ENCODE measurements at places on chromosomes 6 and 20.

GRCh38 chr6:152636609-152637295, 410 bp downstream of the SYNE1 start:
- DNase-seq: no peak

DNA sequence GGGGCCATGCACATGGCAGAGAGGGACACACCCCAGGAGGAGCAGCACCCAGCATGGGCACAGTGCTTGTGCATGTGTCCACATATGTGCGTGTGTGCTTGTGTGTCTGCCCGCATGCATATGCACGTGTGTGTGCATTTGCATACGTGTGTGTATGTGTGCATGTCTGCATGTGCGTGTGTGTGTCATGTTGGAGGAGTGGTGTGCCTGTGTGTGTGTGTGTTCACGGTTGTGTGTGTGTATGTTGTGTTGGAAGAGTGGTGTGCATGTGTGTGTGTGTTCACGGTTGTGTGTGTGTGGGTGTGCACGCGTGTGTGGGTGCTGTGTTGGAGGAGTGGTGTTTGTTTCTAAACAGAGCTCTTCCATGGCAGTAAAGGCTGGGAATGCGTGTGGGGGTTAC, 50.7 kb upstream of the SLCO4A1 start:
- DNase-seq: no peak

DNA sequence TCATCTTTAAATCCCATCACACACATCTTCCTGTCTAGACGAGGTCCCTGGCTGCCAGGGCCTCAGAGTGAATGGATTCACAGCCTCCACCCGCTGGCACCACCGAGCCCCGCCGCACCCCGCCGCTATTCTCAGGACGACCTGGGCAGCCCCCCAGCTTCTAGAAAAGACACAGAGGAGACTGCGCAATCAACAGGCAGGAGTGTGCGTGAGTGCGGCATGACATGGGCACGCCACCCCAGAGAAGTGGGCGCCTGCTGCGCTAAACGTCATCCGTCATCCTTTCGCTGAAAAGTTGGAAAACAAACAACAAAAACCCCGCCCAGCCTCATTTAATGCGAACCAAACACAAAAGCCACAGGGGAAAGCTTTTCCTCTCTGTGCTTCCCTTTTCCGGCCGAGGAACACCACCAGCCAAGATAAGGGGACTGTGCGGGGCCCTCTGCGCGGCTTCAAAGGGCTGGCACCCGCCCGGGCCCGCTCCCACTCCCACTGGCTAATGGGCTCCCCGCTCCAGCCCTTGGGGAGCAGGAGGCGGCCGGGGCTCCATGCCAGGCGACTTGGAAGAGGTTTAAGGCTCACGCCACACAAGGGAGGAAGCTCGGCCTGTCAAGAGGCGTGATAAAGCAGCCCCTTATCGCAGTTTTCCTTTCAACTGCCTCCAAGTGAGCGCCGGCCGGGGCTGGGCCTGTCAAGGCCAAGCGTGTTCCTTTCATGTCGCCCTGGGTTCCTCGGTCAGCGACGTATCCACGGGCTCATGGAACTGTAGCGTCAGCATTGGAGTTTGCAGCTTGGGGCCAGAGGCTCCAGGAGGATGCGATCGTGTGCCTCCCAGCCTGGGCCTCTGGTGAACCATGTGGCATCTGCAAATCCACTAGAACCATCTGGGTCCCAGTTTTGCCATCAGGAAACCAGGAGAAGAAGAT, 50.1 kb downstream of the NFATC2 start:
- peak; percentile 20 for DNase-seq

GRCh38 chr20:58523072-58523970, 8.1 kb upstream of the APCDD1L start:
- no peak for DNase-seq

- DNase-seq: peak; percentile 53
Measured at GRCh38 chr6:13573669-13574110, 711 bp upstream of the SIRT5 start.

GRCh38 chr20:11672959-11673358, 244.7 kb upstream of the BTBD3 start:
- DNase-seq: peak; percentile 56

DNA sequence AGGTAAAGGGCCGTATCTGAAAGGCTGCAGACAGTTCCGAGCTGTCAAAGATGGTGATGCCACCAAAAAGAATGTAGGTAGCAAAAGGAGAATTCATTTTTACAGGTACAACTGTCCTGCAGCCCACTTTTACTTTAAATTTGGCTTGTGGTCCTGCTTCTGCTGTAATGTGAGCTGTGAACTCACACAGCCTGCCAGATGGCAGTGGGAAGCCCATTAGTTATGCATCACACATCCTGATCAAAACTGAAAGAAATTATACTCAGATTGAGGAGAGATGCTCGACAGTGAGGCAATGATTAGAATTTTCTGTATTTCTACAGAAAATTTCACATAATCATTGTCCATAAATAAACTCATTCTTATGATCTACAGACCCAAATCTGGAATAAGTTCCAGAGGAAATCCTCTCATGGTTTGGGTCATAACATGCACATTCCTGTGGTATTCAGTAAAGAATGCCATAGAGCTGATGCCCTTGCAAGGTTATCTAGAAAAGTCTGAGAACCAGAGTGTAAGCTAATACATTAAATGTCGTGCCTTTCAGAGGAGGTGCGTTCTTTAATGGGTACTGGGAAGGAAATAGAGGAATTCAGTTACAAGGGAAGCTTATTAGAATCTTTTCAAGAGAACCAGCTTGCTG, 23.9 kb upstream of the E2F3 start:
- DNase-seq: no peak

- DNase-seq: no peak
Measured at GRCh38 chr6:80245043-80245442, 138.6 kb downstream of the BCKDHB start.

DNA sequence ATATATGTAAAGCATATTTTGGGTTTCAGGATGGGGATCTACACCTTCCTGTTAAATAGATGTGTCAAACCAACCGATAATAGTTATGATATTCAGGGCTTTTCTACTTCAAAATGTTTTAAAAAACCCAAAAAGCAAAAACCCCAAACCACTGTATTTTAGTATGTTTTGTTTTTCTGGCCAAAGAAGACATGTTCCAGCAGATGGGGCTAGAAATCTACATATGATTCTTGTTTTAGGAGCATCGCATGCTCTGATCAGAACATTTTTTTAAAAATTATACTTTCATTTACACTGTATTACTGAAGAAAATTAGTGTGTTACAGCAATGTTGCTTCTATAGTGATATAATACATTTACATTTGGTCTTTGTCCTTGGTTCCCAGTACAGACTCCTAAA, 11.0 kb downstream of the RMND1 start:
- DNase-seq: peak; percentile 45

DNA sequence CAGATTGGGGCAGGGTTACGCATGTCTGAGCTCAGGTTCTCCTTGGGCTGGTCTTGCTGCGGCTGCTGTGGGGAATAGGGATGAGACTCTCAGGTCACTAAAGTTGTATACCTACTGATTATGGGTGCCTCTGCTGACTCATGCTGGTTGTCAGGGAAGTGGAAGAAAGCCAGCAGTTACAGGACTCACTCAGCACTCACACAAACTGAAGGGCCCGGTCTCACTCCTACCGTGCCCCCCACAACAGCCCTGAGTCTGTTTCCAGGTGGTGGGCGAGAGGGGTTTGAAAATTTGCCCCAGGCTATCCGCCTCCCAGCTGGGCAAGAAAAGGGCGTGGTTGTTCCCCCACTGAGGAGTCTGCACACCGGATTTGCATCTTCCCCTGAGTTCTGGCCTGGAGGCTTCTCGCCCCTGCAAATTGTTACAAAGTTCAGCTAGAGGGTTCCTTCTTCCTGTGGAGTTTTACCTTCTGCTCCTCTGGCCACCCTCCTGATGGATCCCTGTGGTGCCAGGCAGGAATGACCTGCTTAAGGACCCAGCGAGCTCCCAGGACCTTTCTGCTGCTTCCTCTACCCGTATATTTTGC, 659.2 kb downstream of the HDGFL1 start:
- no peak for DNase-seq

DNA sequence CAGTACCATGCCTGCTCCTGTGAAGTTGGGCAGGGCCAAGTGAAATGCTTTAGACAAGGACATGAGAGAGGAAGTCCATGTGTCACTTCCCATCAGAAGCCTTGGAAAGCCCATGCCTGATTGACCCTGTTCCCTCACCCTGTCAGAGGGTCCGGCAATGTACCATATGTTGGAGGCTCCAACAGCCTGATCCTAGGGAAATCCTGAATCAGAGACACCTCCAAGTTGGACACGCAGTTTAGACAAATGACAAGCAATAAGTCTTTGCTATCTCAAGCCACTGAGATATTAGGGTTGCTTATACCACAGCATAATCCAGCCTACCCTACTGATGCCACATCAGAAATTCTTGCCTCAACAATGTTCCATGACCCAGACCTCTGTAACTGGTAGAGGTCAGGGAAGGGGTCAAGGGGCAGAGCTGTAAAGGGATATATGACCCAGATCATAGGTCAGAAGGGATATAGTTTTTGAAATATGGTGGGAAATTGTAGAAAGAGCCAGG, 174.8 kb downstream of the HACE1 start:
- DNase-seq: no peak

GRCh38 chr6:42452171-42453030, 675 bp upstream of the TRERF1 start:
- DNase-seq: peak; percentile 22

- DNase-seq: no peak
Measured at GRCh38 chr6:111147440-111147839, 60.1 kb downstream of the SLC16A10 start.

- no peak for DNase-seq
Measured at GRCh38 chr6:63797721-63798120, 162.1 kb downstream of the PHF3 start.

GRCh38 chr6:82066991-82067411, 180.5 kb downstream of the IBTK start:
- DNase-seq: peak; percentile 85

- no peak for DNase-seq
Measured at GRCh38 chr6:106192824-106193223, 106.7 kb downstream of the PRDM1 start.

DNA sequence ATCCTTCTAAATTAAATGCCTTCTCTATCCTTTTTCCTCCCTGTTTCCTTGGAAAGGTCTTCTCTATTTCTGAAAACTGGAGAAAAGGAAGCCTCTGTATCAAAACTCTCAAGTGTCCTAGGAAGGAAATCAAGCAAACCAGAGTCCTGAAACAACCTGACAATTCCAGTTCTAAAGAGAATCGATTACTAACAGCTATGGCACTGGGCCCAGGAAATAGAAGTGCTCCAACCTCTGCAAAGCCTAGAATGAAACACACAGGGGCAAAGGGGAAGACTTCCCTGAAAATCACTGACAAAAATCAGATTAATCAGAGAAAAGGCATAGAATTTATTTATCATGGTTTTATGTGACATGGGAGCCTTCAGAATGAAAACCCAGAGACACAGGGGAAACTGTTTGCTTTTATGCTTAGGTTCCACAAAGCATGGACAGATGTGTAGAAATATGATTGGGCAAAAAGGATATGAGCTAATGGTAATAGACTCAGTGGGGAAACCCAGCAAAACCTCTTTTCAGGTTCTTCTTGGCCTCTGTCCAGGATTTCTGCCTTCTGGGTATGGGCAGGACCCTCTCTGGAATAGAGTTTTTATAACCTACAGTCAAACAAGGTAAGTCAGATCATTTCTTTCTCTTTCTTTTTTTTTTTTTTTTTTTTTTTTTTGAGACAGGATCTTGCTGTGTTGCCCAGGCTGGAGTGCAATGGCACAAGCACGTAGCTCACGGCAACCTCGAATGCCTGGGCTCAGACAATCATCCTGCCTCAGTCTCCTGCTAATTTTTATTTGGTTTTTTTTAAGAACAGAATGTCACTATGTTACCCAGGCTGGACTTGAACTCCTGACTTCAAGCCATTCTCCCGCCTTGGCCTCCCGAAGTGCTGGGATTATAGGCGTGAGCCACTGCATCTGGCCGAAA, 91.7 kb downstream of the CD24 start:
- no peak for DNase-seq

Data from pons (tissue), 1 donor.